ENCODE measurements at places on chromosomes 3 and 15.

DNA sequence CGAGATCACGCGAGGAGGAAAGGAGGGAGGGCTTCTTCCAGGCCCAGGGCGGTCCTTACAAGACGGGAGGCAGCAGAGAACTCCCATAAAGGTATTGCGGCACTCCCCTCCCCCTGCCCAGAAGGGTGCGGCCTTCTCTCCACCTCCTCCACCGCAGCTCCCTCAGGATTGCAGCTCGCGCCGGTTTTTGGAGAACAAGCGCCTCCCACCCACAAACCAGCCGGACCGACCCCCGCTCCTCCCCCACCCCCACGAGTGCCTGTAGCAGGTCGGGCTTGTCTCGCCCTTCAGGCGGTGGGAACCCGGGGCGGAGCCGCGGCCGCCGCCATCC is 1.1 kb upstream of the SETD5 start:
- peak; percentile 87 for DNase-seq

DNA sequence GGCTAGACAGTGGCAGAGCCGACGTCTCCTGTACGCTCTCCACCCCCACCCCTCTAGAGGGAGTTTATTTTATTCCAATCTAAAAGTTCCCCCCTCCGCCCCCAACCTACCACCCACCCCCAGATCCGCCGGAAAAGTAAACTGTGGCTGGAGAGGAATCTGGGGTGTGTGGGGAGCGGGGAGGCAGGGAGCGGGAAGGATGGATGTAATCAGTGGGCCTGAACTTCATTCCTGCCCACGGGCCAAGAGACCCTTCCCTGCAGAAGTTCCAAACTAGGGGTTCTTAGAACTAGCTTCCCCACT is 537 bp upstream of the CSRNP1 start:
- no peak for DNase-seq

DNA sequence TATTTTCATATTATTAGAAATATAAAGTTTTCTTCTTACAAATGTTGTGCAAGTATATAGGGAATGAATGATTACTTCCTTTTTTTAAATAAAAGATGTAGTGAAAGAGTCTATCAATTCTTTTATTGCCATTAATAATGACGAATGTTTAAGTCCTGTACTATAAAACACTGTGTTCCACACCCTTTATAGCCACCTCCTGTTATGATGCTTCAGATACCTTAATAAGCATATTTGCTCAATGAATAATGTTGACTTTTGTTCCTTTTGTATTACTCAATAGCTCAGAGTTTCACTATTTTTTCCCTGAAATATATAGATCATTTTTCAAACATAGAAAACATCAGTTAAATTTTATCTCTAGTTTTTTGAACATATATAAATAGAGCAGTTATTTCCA is 378.2 kb upstream of the THBS1 start:
- no peak for DNase-seq

DNA sequence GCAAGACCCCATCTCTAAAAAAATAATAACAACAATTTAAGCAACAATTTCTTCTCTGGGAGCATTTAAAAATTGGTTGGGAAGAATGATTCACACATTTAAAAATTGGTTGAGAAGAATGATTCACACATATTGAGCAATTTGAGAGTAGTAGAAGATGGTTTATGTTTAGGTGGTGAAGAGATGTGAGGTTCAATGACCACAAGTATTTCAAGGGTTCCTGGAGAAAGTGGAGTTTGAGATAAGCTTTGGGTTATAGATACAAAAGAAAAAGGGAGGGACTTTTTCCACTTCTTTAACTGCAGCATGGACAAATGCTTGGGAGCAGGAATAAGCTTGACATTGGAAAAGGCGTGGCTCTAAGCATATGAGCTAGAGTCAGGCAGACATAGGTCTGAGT is 145.7 kb upstream of the NPHP3 start:
- DNase-seq: no peak

- DNase-seq: no peak
Measured at GRCh38 chr15:68512598-68512997, 66.2 kb upstream of the CORO2B start.
